Mesangial cell (primary cell): ENCODE measurements at places on chromosomes 6 and 20. TPM values are rescaled to one million over a fixed set of nuclear protein-coding genes. Genes with fewer than 3 reads are reported as not detected.

Gene ANKEF1
- total RNA-seq = 1.1 and 3.2 TPM in 2 replicates

Gene GPR63
- 1.5 and 2.0 TPM in 2 replicates for total RNA-seq

Gene EPB41L2
- 30.0 and 56.4 TPM in 2 replicates for total RNA-seq

Gene UBE2C
- 20.9 and 425 TPM in 2 replicates for total RNA-seq

Gene C2
- 0.49 and 2.5 TPM in 2 replicates for total RNA-seq

Gene UBD
- not detected in 2 replicates for total RNA-seq

Gene BPIFA1
- total RNA-seq = not detected in 2 replicates

Gene REPS1
- 18.6 and 31.0 TPM in 2 replicates for total RNA-seq

Gene NOX3
- not detected in 2 replicates for total RNA-seq

Gene ULBP2
- 2.8 and 6.4 TPM in 2 replicates for total RNA-seq

Gene EYA2
- 0.38 TPM in 1 of 2 replicates, not detected in the other for total RNA-seq
